ENCODE measurements at places on chromosomes 7 and 10.

GRCh38 chr10:58743466-58744115 lies 230.9 kb downstream of the BICC1 start:
- DNase-seq, result no peak

DNA sequence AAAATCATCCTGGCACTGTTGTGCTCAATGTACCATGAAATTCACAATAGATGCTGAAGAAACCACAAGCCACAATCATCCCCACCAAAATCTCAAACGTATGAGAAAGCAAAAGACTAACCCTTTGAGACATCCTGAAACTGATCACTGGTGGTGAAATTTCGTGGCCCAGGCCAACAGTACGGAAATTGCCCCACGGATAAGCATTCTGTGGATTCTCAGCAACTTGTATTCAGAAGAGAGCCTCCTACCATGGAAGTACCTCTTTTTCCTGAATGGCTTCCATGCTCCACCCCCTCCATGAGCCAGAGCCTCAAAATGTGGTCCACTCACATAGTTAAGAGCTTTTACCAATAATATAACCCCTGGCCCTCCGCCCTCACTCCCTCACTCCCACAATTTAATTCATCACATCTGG lies 163.9 kb upstream of the AUTS2 start:
- no peak for DNase-seq

- no peak for DNase-seq
Observed at GRCh38 chr7:96377399-96377798, 55.5 kb upstream of the SLC25A13 start.

- DNase-seq, result no peak
Observed at GRCh38 chr10:91582153-91582554, 50.7 kb downstream of the PPP1R3C start.

- no peak for DNase-seq
Observed at GRCh38 chr10:97180363-97180755, 5.4 kb downstream of the SLIT1 start.

- no peak for DNase-seq
Observed at GRCh38 chr7:64102656-64103400, 57.6 kb downstream of the ZNF727 start.

- DNase-seq, result no peak
Observed at GRCh38 chr10:31601136-31601535, 282.1 kb downstream of the ZEB1 start.

DNA sequence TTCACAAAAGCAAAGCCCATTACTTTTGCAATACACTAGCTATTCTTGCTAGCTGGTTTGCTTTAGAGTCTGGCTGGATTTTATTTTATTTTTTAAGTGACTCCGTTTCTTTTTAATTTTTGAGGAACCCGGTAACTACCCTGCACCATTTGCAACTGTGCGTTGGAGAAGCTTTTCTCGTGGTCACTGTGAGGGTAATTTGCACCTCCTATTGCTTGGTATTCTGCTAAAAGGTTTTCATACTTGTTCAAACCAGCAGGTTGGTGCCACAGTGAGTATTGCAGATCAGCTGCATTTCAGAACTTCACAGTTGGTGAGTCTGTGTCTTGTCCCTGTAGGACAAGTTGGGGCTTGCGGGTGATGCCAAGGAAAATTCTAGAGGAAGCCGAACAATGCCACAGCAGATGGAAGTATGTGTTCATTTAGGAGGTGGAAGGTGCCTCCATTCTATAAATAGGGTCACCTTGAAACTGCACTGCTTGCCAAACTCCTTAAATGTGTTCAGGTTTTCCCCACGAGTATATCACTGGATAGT lies 3.9 kb upstream of the NMT2 start:
- DNase-seq, result no peak

GRCh38 chr7:41981046-41982040 lies 255.7 kb downstream of the GLI3 start:
- DNase-seq, result no peak

GRCh38 chr7:93055543-93056107 lies 62.2 kb downstream of the SAMD9 start:
- no peak for DNase-seq

DNA sequence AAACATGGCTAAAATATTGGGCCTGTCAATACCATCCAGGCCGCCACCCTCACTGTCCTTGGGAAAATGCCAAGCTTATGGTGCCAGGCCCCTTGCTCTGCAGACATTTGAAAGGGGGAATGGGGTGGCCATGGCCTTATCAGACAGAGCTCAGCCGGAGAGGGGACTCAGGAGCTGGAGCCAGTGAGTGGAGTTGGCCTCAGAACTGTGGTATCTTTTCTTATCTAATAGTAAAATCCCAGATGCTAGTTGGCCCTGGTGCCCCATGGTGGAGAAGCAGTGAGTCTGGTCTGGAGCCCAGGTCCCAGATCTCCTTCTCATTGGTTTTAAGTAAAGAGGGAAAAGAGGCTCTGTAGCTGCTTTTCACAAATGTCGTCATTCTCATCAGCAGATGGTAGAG lies 49.6 kb upstream of the SORCS3 start:
- no peak for DNase-seq

- no peak for DNase-seq
Observed at GRCh38 chr10:62815381-62816075, 638 bp downstream of the EGR2 start.

- no peak for DNase-seq
Observed at GRCh38 chr10:48939790-48940325, at the start of gene LRRC18. LRRC18 (minus strand) TSS chr10:48939840; CDS start chr10:48914155, 25,685 bp downstream.

DNA sequence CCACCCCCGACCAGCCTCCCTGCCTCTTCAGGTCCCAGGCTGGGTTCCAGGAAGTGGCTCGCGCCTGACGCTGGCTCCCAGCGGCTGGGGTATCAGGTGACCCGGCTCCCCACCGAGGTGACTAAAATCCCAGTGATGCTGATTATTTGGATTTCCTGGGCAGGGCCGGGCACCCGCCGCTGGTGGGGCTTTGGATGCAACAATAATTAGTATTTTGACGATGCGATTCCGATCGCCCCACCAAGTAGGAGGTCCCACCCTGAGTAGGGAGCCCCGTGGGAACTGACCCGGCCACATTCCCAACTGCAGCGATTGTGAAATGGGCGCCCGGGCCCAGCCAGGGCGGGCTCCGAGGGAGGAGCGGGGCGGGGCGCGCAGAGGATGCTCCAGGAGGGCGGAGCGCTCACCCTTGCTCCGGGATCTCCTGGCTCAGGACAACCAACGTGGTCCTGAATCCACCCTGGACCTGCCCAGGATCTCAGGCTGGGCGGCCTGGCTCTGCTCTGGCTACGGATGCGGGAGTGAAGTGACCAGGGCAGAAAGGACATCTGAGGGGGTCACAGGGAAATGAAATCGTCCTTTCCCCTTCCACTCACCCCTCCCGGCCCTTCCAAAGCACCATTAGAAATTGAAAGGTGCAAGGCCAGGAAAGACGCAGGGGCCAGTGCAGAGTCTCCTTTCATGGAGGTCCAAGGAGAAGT lies 32.6 kb downstream of the DUSP5 start:
- DNase-seq, result no peak

GRCh38 chr10:13349463-13350274 lies 1.6 kb upstream of the SEPHS1 start:
- no peak for DNase-seq

DNA sequence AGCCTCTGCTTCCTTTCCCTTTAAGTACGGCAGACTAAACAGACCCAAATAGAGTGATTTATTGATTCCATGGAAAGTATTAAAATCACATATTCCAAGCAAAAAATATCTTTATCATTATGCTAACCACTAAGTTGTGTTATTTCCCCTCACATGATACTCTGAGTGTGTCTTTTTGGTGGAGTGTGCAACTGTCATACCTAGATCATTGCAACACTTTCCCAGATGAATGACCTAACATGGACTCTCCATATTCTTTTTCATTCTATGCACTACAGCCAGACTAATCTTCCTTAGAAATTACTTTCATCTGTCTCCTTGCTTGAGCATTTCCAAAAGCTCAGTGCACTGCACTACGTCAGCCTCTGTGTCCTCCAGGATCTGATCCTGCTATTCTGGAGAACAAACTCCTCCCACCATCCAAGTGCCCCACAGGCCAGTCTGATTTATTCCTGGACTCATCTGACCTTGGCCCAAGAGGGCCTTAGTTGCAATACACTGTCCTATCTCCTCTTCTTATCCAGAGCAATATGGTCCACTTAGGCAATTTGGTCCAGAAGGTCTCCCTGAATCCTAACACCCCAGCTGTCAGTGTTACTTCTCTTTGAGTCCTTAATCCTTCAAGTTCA lies 263.3 kb upstream of the KLF6 start:
- DNase-seq, result no peak

GRCh38 chr7:137501562-137501961 lies 158.0 kb upstream of the PTN start:
- no peak for DNase-seq

- no peak for DNase-seq
Observed at GRCh38 chr7:155693826-155694225, 49.4 kb downstream of the RBM33 start.

- DNase-seq, result no peak
Observed at GRCh38 chr7:38283107-38283506, 9.7 kb upstream of the TARP start.

GRCh38 chr10:99615426-99615825 lies 4.8 kb downstream of the SLC25A28 start:
- DNase-seq, result no peak

GRCh38 chr7:1400371-1400770 lies 58.9 kb downstream of the MICALL2 start:
- DNase-seq, result no peak

DNA sequence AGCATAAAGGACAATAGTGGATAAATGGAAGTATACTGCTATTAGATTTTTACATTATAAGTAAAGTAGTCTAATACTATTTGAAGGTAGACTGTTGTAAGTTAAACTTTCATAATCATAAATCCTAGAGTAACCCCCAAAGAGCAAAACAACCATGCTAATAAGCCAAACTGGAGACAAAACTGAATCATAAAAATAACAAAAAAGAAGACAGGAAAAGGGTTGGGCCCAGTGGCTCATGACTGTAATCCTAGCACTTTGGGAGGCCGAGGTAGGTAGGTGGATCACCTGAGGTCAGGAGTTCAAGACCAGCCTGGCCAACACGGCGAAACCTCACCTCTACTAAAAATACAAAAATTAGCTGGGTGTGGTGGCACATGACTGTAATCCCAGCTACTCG lies 9.7 kb downstream of the CACUL1 start:
- no peak for DNase-seq

- DNase-seq, result no peak
Observed at GRCh38 chr10:114523876-114524275, 119.6 kb upstream of the AFAP1L2 start.

GRCh38 chr10:42972946-42973345 lies 103.9 kb upstream of the RET start:
- no peak for DNase-seq

DNA sequence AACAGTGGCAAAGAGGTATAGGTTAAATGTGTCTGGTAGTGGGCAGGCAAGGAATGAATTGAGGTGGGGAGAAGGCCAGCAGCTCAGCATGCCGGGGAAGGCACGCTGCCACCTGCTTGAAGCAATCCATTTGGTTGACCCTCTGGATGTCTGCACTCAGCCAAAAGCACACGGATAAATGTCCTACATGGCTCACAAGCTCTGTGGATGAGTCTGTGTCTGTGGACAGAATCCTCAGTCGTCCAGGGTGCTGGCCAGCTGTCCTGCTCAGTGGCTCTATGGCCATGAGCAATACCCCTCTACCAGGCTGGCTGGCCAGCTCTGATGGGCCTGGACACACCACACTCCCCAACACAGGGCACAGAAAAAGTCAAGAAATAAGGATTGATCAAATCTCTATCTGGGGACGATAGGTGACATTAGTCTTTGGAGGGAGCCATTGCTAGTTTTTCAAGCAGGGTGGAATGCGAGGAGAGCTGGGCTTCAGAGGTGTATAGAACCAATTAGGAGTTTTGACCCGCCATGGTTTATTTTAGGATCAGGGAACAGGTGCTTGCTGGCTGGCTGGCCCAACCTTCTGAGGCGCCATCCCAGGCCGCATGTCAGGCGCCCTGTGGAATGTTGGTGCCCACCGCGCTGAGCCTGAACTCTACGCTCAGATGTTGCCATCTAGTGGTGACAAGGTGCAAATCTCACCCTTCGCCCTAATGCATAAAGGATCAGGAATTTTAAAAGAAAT lies 493.4 kb downstream of the TNS3 start:
- no peak for DNase-seq

DNA sequence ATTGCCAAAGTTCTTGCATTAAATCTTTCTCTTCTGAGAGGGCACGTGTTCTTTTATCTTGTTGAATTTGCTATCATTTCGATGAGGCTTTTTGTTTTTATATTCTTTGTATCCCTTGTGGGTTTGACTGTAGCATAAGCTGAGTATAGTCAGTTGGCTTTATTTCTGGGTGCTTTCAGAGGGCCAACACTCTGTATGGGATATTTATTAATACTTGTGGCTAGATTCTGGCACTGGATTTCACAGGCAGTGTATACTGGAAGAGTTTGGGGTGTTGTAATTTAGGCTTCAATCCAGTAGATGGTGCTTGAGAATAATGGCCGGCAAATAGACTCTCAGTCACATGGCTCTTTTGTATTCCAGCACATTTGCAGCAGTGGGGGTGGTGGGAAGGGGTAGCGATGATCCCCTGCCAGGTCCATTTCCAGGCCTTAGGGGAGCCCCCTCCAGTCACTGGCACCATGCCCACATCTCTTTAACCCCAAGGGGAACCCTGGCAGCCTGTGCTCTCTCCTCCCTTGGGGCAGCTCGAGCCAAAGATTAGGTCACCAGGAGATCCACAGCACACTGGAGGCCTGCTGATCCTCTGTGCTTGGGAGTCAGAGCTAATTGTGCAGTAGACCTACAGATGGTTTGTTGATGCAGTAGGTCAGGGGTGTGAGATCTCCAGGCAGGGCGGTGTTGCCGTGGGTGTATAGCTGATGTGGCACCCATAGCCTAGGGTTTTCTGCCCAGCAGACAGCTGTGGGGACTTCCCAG lies 81.8 kb downstream of the PTPN20 start:
- no peak for DNase-seq

GRCh38 chr10:24643679-24644209 lies 79.9 kb downstream of the ARHGAP21 start:
- no peak for DNase-seq

DNA sequence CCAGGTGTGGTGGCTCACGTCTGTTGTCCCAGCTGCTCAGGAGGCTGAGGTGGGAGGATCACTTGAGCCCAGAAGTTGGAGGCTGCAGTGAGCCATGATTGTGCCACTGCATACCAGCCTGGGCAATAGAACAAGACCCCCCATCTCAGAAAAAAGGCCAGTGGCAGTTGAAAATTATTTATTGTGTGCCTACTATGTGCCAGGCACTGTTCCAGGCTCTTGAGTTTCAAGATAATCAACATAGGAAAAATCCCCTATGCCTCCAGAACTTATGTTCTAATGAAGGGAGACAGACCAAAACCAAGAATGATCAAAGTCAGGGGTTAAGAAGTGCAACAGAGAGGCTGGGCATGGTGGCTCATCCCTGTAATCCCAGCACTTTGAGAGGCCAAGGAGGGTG lies 42.4 kb upstream of the LMTK2 start:
- no peak for DNase-seq

- no peak for DNase-seq
Observed at GRCh38 chr10:80172896-80173295, 32.4 kb downstream of the ANXA11 start.

GRCh38 chr10:89129911-89130310 lies 77.2 kb downstream of the CH25H start:
- DNase-seq, result no peak

Data from stimulated activated CD8-positive, alpha-beta memory T cell treated with anti-CD3 and anti-CD28 coated beads, Interleukin-7, amount 100 ng/mL, for 1 hour (primary cell).